ENCODE measurements at places on chromosomes 3 and 15. TPM values are rescaled to one million over a fixed set of nuclear protein-coding genes. Genes with fewer than 3 reads are reported as not detected.
A peak's percentile ranks its signal among the peaks of the same experiment; 100 is the strongest.

GRCh38 chr3:149234671-149235245 is 13.1 kb upstream of the CP start:
- DNase-seq, result no peak

- DNase-seq, result no peak
These were observed 55.7 kb downstream of the KCNAB1 start for GRCh38 chr3:156176048-156176447.

DNA sequence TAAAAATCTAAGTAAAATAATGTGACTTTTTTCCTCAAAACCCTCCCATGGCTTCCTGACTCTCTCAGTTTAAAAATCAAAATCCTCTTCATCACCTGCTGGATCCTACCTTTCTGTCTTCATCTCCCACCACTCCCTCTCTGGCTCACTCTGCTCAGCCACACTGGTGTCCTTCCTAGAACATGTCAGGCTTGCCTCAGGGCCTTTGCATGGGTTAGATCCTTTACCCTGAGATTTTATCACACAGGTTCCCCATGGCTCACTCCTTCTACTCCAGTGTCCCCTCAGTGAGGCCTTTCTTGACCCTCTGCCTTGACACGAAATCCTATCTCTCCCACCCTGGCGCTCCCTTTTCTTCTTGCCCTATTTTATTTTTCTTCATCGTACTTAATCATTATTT is 141.8 kb downstream of the RPL22L1 start:
- no peak for DNase-seq

GRCh38 chr3:50128001-50128400 is 27.1 kb upstream of the SEMA3F start:
- no peak for DNase-seq

DNA sequence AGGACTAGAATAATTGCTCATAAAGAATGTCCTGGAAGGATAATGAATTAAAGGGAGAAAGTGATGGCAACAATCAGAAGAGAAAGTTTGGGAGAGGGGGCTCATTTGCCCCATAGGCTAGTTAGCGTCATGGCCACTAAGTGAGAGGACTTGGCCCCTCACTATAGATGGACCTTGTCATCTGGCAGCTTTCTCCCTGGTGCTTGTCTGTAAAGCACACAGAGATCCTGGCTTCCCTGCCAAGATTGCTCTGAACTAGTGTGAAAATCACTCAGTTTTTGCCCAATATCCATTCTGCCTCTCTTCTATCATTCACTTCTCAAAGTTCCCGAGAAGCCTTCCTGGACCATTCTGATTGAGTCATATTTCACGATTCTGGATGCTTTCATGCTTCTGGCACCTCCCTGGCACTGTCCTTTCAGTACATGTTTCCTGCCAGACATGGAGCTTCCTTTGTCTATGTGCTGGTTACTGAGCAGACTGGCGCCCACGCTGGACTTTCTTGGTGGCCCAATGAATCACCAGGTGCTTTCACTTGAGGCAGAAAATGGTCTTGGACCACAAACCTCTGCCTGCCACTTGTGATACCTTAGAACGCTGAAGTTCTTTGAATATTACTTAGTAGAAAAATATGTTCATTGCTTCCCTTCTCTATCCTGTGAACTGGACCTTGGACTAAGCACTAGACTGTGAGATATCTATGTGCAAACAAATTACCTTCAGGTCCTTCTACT is 709.6 kb upstream of the CFAP20DC start:
- DNase-seq, result peak; percentile 53

DNA sequence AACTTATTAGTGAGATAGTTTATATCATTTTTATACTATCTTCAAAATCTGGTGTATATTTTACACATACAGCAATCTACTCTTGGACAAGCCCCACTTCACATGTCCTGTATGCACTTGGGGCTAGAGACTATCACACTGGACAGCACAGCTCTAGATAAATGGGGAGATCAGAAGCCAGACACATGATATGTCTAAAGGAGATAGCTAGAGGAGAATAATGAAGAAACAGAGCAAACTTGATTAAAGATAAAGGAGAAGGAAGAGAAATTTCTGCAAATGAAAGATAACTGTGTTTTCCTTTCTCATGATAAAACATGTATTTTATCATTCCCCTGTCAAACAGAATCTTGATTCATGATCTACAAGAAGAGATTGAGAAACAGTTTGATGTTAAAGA is 13.0 kb downstream of the CPA3 start:
- no peak for DNase-seq

DNA sequence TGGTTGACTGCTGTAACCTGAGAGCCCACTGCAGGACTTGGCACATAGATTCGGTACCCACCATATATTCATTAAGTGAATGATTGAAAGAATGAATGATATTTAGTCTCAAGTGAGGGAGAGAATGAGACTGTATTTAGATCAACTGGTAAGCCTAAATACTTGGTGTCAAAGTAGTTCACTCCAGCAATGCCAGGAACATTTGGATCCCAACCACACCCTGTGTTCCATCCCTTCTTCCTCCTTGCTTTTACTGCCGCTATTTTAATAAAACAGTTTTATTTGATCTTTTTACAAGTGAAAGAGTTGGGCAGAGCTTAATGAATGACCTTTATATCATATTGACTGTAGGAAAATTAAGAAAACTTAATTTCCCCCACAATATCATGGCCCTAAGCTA is 473.6 kb upstream of the CBLB start:
- no peak for DNase-seq

GRCh38 chr15:71443538-71443937 is 328.3 kb downstream of the THSD4 start:
- DNase-seq, result no peak

GRCh38 chr3:117752984-117753717 is 1043.6 kb downstream of the TUSC7 start:
- DNase-seq, result peak; percentile 76

- DNase-seq, result peak; percentile 90
These were observed 13.0 kb downstream of the ZFAND6 start for GRCh38 chr15:80072285-80072994.

DNA sequence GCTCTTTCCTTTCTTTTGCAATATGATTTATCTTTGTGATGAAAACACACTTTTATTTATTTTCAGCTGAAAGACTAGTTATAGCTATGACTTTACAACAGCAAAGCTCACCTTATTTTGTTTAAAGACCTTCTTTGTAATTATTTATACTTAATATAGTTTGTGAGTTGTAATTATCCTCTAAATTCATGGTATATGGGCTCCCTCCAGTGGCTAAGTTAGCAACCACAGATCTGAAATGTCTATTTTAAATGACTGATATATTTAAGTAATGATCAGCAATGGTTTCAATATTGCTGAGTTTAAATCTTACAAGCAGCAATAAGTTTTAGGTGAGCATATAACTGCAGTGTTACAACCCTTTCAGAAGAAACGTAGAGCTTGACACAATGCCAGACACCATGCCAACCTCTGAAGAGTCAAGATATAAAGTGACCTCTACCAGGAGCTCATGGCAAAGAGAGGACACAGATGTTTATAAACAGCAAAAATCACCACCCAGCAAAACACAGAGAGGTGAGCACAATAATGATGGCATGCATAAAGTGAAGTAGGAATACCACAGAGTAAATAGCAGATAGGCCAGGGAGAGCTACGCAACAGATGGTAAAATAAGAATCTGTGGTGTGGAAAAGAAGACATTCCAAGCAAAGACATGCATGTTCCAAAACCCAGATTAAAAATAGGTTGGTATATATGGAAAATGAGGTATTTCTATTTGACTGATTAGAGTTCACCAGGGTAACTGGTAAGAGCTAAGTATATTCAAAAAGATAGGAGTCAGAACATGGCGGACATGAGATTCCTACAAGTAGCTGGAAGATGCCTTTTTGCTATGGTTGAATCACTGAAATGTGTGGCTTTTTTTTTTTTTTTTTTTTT is 143.7 kb upstream of the ZNF385D start:
- DNase-seq, result no peak

GRCh38 chr3:184786280-184786941 is 25.6 kb upstream of the VPS8 start:
- DNase-seq, result peak; percentile 67

DNA sequence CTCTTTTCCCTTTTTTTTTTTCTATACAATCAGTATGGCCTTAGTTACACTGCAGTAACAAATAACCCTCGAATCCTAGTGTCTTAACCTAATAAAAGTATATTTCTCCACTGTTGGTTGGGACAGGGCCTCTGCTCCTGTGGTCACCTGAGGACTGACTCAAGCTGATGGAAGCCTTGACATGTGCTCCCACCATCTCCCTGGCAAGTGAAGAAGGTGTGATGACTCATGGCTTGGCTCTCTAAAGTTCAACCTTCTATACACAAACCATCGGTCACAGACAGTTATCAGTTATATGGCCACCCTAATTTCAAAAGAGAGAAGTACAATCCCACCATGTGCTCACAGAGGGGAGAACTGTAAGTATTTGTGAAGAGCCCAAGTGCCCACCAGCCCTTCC is 65.8 kb upstream of the CACNA2D3 start:
- peak; percentile 47 for DNase-seq

- DNase-seq, result no peak
These were observed 16.6 kb upstream of the EXOG start for GRCh38 chr3:38479431-38480092.

DNA sequence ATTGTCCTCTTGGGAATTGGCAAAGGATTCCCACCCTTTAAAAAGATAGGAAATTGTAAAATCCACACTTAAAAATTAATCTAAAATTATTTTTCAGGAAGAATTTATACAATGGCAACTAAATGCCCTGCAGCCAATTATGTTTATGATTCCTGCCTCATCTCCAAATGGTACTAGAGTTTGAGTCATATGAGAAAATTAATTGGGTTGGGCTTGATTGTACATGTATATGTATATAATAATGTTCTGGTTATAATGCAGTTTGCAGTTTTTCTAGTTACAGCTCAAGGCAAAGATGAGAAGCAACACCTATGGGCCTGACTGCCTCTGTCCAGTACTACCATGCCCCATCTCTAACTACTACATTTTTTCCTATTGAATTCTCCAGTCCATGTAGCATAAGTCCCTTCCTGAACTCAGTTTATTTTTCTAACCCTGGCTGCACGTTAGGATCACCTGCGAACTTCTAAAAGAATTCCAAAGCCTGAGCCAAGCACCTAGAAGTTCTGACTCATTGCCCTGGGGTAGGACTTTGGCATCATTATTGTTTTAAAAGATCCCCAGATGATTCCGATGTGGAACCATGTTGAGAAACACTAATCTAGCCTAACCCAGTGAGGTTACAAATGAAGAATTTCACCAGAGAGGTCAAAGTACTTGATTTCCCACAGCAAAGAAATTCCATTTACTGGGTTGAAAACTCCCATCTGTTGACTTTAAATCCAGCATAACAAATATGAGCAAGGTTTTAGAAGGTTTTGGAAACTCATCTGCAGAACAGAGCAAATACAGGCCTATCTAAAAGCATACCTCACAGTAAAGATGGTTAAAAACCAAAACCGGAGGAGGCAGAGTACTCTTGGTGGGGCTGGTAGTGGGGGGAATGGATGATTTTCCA is 19.4 kb downstream of the TGFBR2 start:
- DNase-seq, result peak; percentile 90

- DNase-seq, result no peak
These were observed 213.4 kb upstream of the TBL1XR1 start for GRCh38 chr3:177410730-177411129.

DNA sequence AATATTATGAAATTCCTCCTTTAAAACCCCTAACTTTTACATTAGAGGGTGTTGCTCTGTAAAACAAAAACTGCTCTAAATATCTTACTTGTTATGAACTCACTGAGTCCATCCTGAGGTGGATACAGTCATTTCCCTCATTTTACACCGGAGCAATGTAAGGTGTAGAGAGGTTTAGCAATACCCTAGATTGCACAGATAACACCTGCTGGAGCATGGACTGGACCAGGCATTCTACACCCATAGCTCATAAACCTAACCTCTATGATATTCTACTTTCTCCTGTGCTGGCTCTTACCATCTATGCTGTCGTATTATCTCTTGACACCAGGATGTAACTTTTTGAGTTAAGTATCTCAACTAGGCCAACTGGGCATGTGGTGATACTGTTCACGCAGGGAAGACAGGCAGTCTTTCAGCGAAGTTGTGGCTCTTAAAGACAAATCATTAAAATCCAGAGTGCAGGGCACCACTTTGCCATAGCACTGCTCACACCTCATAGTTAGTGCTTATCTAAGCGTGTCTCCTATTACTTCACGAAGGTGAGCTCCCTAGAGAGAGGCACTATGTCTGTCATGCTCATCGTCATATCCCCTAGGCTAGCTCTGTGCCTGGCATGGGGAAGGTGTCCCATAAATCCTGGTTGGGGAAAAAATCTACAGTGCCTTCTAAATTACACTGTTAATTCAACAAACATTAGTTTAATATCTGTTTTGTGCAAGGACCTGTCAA is 100.1 kb upstream of the SLC2A2 start:
- no peak for DNase-seq

- no peak for DNase-seq
These were observed 1.4 kb upstream of the COL8A1 start for GRCh38 chr3:99637016-99637367.

DNA sequence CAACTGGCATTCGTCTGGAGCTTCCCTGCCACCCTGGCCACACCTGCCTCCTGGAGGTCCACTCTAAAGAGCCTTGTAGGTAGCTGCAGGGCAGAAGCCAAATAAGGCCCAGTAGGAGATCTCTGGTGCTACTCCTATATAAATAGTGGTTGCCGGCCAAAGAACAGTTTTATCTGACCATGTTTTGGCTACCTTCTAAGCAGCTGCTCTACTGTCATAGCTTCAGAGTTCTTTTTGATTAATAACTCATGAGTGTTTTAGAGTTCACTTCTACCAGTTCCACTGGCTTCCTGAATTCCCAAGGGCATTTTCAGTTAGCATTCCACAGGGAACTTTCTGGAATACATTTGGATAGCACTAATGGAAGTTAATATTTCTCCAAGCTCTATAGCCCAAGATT is 154.6 kb downstream of the B3GALNT1 start:
- DNase-seq, result peak; percentile 9

GRCh38 chr15:90774731-90775514 is 57.8 kb downstream of the BLM start:
- peak; percentile 86 for DNase-seq

GRCh38 chr15:101393172-101393571 is 96.3 kb downstream of the PCSK6 start:
- DNase-seq, result no peak

The LDHAL6B gene
- not detected for total RNA-seq

The CLDN16 gene
- total RNA-seq, result 0.50 TPM

The EFCC1 gene
- not detected for total RNA-seq

The CIDEC gene
- total RNA-seq, result not detected

The TRPM1 gene
- not detected for total RNA-seq

The ZPLD1 gene
- 0.60 TPM for total RNA-seq
